HepG2 (cell line): ENCODE measurements at places on chromosomes 7 and 10.
A peak's percentile ranks its signal among the peaks of the same experiment; 100 is the strongest.

DNA sequence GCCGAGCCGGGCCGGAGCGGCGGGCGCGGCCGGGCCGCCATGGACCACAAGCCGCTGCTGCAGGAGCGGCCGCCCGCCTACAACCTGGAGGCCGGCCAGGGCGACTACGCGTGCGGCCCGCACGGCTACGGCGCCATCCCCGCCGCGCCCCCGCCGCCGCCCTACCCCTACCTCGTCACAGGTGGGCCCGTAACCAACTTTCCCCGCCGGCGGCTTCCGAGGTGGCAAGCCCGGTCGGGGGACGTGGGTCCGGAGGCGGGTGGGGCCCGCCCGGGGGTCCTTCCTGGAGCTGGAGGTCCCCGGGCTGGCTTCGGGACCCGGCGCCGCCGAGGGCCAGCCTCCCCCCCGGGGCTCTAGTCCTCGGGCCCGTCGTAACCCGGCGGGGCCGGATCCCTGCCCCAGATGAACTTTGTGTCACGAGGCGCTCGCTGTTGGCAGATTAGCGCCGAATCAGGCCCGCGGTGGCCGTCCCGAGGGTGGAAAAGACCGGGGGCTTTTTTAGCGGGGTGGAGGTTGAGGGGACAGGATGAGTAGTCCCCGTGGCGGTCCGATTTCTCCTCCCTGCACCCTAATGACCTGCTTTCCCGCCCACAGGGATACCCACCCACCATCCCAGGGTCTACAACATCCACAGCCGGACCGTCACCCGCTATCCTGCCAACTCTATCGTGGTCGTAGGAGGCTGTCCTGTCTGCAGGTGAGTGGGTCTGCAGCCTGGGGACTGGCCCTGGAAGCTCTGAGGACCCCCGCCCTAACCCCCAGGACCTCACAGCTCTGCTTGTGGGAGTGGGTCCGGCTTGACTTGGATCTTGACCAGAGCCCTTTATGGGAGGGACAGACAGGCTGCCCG is 496 bp downstream of the BRI3 start:
- no peak for DNase-seq

- DNase-seq, result no peak
Observed at GRCh38 chr10:49304137-49304536, 5.2 kb downstream of the C10orf71 start.

GRCh38 chr7:129047761-129048160 is 7.2 kb downstream of the TNPO3 start:
- DNase-seq, result no peak

DNA sequence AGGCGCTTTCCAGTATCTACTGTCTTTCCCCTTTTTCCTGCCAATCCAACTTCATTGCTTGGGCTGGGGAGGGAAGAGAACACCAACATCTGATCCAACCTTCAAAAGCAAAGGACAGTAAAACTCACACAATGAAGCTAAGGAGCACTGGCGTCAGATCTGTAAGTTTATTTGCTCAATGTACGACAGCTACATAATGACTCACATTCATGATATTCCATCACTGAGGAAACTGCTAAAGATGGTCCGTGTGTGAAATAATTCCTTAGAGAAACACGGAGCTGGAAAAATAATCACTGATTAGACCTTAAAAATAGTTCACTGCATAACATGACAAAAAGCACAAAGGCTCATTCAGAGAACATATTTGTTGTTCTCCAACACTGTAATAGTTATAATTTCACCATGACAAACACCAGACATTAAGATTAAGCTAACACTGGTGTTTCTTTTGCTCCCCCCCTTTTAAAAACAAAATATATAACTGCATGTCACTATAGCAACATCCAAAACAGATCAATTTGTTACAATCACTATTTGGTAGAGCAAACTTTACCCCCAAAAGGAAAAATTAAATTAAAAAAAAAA is 24.3 kb downstream of the HSPB1 start:
- DNase-seq, result no peak

GRCh38 chr10:89118091-89118490 is 89.0 kb downstream of the CH25H start:
- DNase-seq, result no peak

GRCh38 chr10:131890276-131891195 is 10.3 kb upstream of the PPP2R2D start:
- DNase-seq, result no peak

GRCh38 chr7:157404845-157405481 is 68.2 kb downstream of the DNAJB6 start:
- no peak for DNase-seq

- no peak for DNase-seq
Observed at GRCh38 chr10:88110822-88111221, 247.4 kb downstream of the PTEN start.

GRCh38 chr7:93228302-93228701 is 2.0 kb upstream of the HEPACAM2 start:
- DNase-seq, result peak; percentile 56

DNA sequence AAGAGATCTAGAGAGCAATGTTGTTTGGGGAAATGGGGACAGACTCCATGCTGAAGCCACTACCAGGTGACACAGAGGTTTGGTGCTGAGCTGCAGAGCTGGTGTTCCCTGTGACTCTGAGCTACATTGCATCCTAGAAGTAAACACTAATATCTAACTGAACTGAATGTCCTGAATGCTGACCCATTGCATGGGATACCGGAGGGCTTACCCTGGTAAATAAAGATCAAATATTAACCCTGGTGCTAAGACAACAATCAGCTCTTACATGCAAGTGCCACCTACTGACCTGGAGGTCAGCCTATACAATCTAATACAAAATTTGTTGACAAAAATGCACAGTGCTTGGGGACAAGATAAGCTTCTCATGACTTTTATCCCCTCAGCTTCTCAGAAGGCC is 851.3 kb upstream of the KCND2 start:
- DNase-seq, result no peak

DNA sequence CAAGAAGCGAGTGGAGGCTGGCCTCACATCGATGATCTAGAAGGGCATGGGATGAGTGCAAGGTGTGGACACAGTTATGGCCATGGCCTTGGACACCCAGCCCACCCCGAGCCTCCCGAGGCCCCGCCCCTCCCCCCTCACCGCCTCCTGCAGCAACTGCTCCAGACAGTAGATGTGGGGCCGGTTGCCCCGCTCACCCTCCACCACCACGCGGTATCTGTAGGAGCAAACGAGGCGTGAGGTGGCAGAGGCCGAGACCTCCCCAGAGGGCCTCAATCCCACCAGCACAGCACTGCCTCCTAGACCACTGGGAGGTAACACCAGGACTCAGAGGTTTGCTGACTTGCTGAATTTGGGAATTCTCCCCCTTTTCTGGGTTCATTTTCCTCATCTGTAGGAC is 37.6 kb downstream of the SLC29A4 start:
- DNase-seq, result no peak

DNA sequence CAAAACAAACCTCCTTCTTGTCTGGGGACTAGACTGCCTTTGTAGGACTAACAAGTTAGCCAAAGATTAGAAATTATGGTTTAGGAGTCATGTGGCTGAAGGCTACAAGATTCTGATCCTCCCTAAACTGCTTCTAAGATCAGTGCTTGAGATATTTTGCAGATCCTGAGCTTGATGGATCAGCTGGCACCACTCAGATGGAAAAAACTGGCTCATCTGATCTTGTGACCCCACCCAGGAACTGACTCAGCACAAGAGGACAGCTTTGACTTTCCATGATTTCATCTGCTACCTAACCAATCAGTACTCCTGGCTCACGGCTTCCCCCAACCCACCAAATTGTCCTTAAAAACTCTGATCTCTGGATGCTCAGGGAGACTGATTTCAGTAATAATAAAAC is 271.5 kb upstream of the TAC1 start:
- DNase-seq, result no peak

DNA sequence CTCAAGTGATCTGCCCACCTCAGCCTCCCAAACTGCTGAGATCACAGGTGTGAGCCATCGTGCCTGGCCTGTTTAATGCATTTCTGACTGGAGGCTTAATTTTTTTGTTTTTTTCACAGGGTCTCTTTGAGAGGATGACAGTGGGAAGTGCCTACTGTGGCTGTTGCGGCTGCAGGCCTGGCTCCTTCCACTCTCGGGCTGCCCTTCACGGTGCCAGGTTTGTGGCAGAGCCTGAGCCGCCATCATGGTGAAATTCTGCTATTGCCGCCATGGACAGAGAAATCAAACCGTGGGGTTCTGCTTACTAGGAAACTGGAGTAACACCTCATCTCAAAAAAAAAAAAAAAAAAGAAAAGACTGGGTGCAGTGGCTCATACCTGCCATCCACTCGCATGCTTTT is 142.7 kb downstream of the CAMK1D start:
- DNase-seq, result no peak

GRCh38 chr10:129945941-129946760 is 17.9 kb downstream of the EBF3 start:
- DNase-seq, result no peak

GRCh38 chr10:23060918-23061317 is 34.5 kb upstream of the MSRB2 start:
- DNase-seq, result no peak

DNA sequence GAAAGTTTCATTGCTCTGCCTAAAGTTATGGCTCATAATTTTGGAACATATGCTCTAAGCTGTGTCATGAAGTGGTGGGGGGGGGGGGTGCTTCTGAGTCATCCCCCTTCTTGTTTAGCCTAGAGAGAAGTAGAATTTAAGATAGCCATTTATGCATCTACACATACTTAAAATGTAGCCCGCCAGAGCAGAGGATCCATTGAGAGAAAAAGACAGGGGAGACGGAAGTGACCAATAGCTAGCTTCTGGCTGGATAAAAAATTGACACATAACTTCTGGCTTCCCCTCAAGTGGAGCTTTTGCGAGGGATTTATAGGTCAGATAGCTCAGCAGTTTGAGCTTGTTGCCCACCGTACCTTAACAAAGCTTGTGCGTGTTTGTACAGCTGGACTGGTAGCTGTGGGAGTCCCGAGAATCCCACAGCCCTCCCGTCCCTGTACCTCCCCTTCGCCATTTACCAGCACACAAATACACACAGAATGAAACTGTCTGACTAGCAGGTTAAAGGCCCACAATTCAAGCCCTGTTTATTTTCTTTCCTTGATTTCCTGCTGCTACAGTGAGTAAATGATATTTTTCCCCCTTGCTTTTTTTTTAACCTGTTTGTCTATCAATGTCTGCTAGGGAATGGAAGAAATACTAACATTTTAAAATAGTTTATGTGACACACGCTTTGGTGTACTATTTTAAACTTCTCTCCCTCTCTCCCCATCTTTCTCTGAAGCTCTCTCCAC is 232.6 kb upstream of the FERD3L start:
- DNase-seq, result no peak

- no peak for DNase-seq
Observed at GRCh38 chr7:68862736-68863135, 735.5 kb upstream of the AUTS2 start.

GRCh38 chr10:126114884-126115555 is 218.7 kb downstream of the FANK1 start:
- DNase-seq, result no peak

- no peak for DNase-seq
Observed at GRCh38 chr10:97640868-97641811, 669 bp downstream of the PI4K2A start.

- DNase-seq, result no peak
Observed at GRCh38 chr10:68594405-68594804, 34.3 kb downstream of the TET1 start.

- no peak for DNase-seq
Observed at GRCh38 chr10:34217524-34217923, 597.6 kb downstream of the PARD3 start.

DNA sequence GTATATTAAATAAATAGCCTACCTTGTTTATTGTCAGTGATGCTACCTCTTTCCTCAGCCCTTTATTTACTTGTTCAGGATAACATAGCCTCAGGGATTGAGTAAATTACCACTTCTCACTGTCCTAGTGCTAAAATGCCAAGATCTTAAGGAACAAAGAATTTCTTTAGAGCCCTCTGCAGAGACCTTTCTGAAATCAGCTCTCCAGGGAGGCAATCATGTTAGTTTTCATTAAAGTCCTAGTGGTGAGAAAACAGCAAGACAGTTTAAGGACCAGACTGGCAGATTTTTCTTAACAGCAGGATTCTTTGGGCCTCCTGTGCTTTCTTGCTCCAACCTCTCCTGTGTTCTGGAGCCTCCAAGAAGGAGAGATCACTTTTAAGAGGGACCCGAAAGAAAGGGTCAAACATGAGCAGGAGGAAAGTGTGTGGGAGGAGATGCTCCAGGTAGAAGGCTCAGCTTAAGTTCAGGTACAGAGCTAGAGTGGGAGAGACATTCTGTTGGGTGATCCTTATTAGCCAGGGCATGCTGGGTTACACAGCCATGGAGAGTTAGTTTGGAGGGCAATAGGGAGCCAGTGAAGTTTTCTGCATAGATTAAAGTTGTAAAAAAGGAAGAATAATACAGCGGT is 1.2 kb upstream of the PLCE1 start:
- DNase-seq, result no peak

- DNase-seq, result no peak
Observed at GRCh38 chr7:100865372-100865911, 1.7 kb upstream of the TRIP6 start.

DNA sequence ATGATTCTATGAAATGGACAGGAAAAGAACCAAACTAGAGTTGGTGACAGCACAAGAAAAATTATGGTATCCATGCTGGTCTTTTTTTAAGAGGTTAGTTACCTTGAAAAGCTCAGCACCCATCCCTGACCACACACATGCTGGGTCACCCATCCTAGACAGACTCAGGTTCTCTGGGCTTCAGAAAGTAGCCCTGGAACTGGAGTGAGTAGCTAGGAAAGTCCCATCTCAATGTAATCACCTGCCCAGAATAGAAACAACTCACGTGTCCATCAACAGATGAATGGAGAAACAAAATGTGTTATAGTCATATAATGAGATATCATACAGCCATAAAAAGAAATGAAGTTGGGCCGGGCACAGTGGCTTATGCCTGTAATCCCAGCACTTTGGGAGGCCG is 37.0 kb downstream of the GSDME start:
- DNase-seq, result no peak

DNA sequence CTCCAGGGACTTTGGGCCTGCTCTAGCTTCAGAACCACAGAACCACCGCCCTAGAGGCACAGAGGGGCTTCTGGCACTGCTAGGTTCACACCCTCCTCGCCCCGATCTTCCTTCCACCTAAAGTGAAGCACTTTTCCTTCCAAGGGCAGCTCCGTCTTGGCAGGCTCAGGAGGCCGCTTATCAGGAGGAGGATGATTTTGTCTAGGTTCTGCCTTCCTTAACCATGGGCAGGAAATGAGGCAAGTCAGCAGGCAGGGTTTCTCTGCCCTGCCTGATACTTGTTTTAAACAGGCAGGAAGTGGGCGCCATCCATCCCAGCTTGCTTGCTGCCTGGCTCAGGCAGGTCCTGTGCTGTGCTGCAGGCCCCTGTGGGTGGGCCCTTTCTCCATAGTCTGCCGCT is 8.3 kb upstream of the ATP6V0E2 start:
- DNase-seq, result no peak

GRCh38 chr7:14242175-14242574 is 252.7 kb upstream of the ETV1 start:
- no peak for DNase-seq

- no peak for DNase-seq
Observed at GRCh38 chr10:97736403-97736901, 476 bp upstream of the ZFYVE27 start.

DNA sequence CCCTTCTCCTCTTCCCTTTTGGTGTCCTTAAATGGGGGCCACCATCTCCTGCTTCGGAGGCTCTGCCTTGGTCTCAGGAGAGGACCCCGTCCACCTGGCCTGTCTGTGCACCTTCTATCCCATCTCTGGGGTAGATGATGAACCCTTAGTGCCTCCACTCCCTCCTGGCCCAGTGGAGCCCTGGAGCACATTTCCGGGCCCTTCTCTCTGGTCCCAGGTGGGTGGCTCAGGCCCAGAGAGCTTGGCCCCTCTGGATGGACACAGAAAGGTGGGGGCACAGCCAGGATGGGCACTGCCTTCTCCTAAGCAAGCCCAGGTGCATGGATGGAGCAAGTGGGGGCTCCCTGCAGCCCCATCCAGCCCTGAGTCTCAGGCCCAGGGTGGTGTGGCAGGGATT is 121.4 kb upstream of the RET start:
- DNase-seq, result no peak
